ENCODE measurements at places on chromosomes 16 and 17.

- no peak for ATAC-seq
Measured at GRCh38 chr17:66834426-66834918, 445 bp upstream of the CACNG5 start.

GRCh38 chr17:55496094-55496881 lies 15.0 kb downstream of the SMIM36 start:
- no peak for ATAC-seq

DNA sequence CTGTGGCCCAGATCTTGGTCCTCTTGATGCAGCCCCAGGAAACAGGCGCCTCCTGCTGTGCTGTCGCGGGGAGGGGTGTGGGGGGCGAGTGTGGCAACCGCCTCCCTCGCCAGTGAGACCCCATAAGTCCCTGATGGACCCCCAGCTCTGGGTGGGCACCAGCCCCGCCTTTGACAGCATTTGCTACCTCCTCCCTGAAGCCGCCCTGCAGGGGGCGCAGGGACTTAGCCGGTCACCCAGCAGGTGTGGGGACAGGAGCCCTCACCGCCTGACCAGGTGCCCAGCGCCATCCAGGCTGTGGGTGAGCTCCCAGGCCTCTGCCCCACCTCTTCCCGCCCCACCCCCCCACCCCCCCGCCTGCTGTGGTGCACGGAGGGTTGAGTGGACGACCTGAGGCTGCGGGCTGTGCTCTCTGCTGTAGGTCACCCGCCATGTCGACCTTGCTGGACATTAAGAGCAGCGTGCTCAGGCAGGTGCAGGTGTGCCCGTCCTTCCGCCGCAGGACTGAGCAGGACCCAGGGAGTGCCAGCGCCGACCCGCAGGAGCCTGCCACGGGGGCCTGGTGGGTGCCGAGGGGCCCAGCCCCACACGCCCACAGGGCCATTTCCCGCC lies 4.8 kb downstream of the BAIAP3 start:
- ATAC-seq, result no peak

DNA sequence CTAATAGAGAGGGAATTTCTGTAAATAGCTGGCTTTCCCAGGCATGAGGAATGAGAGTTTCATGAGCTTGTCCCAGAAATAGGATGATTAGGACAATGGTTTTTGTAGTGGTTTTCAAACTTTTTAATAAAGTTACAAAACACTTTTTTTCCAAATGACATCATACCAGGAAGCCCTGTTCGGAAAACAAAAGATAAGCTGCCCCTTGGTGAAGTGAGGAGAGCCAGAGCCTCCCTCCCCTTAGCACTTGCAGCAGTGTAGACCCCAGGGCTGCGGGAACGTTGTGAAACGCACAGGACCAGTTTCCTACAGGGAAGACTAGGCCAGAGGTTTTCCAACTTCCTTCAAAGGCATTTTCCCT lies 7.6 kb downstream of the FBRS start:
- no peak for ATAC-seq

DNA sequence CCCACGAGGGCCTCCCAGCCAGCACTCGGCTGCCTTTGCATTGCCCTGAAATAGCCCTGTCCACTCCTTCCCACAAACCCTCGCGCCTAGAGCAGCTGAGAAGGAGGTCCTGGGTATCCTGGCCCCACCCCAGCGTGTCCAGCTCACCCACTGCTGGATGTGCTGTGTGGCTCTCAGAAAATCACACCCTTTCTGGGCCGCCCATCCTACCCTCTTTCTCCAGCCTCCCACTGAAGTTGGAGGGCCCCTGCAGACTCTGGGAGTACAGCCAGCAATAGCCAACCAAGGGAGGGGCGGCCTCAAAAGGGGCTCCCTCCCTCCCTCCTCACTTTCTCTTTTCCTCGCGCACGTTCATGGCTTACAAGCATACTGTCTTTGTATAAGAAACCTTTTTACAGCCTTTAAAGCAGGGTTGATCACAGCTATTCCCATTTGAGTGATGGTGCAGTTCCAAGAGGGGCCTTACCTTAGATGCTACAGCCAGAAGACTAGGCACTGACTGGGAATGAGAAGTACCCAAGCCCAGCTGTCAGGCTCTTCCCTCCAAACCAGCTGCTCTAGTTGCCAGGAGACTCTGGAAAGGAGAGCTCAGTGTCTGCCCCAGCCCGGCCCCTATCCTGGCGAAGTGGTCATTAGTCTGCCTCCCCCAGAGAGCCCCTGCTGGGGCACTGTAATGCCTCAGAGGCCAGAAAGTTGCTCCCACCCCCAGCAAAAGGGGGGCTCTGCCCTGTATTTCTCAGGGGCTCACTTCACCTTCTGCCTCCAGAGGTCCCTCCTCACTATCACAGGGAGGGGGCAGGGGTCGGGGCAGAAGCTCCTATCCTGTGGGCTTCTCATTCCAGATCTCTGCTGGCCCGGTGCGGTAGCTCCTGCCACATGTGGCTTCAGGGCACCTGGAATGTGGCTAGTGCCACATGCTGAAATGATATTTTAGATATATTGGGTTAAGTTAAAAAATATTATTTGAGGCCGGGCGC lies 38.1 kb downstream of the DCAKD start:
- ATAC-seq, result no peak

All from activated CD4-positive, CD25-positive, alpha-beta regulatory T cell treated with anti-CD3 and anti-CD28 coated beads, Interleukin-2, amount 50 U/mL, for 24 hours (primary cell).